ENCODE measurements at places on chromosomes 5 and 9. TPM values are rescaled to one million over a fixed set of nuclear protein-coding genes. Genes with fewer than 3 reads are reported as not detected.

Gene PCDHGA12
- 0.79 TPM for total RNA-seq

Gene PPIP5K2
- 108 TPM for total RNA-seq

DNA sequence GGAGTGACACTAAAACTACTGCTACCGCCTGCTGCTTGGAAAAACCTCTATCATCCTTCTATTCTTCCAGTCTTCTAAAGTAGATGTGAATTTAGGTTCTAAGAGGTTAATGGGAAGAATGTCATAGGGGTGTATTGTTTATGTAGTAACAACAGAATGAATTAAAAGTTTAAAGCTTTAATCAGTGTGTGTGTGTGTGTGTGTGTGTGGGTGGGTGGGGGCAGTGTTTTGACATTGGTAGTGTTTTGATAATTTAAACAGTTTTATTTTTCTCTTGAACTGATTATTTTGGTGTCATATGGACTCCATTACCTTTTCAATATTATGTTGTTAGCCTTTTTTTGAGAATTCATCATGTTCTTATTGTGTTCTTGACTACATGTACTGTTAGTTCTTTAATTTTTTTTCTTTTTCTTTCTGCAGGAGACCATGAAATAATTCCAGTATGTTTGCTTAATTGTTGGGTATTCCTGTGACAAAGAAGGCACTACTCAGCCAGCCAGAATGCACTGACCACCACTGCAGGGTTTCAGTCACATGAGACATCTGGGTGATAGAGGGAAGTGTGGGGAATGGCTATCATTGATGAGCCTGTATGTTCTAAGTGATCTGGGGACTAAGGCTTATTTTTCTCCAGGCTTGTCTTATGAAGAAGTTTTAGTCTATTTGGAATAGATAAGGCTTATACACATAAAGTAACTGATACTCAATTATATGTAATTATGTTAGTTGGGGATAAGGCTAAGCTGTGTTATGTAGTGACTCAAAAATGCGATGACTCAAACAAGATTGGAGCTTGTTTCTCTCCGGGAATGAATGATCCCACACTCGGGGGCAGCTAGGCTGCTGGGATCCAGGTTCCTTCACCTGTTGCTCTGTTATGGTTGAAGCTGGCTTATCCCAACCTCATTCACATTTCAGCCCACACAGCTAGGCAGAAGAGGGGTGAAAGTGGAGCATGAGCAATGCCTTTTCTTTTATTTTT lies 50.2 kb upstream of the ACTBL2 start:
- no peak for DNase-seq

DNA sequence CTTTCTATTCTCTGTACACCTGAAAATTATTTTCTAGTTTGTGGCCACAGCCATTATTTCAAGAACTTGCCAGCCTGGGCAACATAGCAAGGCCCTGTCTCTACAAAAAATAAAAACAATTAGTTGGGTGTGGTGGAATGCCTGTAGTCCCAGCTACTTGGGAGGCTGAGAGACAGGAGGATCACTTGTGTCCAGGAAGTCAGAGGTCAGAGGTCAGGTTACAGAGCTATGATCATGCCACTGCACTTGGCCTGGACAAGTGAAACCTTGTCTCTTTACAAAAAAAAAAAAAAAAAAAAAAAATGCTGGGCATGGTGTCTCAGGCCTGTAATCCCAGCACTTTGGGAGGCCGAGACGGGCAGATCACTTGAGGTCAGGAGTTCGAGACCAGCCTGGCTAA lies 58.3 kb downstream of the HMGCR start:
- no peak for DNase-seq

- DNase-seq, result peak; percentile 30
Observed at GRCh38 chr5:8843771-8844170, 702.1 kb downstream of the SEMA5A start.
